Inflammatory macrophage (primary cell): ENCODE measurements at places on chromosomes 1 and 21.

GRCh38 chr1:5651027-5651410 lies 341.2 kb downstream of the NPHP4 start:
- no peak for DNase-seq

DNA sequence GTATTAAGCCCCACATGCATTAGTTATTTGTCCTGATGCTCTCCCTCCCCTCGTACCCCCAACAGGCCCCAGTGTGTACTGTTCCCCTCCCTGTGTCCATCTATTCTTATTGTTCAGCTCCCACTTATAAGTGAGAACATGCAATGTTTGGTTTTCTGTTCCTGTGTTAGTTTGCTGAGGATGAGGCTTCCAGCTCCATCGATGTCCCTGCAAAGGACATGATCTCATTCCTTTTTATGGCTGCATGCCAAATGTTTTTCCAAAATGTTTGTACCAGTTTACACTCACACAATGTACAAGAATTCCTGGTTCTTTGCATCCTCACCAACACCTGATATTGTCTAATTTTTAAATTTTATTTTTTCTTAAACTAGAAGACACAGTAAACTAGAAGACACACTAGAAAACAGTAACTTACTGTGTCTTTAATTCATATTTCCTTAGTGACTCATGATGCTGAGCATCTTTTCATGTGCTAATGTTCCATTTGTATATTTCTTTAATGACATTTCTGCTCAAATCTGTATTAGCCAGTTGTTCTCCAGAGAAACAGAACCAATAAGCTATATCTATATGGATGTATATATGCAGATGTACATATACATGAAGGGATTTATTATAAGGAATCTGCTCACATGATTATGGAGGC lies 19.4 kb upstream of the USP1 start:
- DNase-seq: no peak

GRCh38 chr21:31872452-31873274 lies at the start of gene HUNK:
TSS of gene HUNK (plus strand) at chr21:31873020. CDS start at chr21:31873675, 655 bp downstream.
- DNase-seq: no peak

- DNase-seq: no peak
These were observed 58.9 kb downstream of the PTPN14 start for GRCh38 chr1:214492401-214493075.

GRCh38 chr1:54919367-54920359 lies 32.7 kb upstream of the DHCR24 start:
- no peak for DNase-seq

DNA sequence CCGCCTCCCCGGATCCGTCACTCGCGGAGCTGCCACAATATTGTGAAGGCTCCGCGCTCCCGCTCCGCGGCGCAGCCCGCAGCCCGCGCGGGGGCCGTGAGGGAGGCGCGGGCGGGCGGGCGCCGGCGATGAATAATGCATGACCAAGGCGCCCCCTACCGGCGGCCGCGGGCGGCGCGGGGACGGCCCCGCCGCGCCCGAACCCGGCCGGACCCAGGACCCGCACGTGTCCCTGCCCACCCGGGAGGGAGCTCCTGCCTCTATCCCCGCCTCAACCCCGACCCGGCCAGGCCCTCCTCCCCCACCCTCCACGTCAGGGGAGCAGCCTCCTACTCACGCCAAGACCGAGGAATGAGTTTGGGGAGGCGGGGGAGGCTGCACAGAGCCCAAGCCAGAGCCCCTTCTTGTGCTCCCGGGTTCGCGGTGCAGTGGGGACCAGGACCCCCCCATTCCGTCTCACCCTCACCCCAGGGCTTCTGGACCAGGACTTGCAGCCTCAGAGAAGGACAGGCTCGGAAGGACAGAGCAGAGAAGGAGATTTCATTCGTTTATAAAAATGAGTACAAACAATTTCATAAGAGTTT lies 70.8 kb upstream of the CASZ1 start:
- DNase-seq: peak; percentile 35

- no peak for DNase-seq
These were observed 37.8 kb upstream of the BMP8A start for GRCh38 chr1:39453603-39454002.

GRCh38 chr1:40316595-40317393 lies at the start of gene COL9A2:
TSS of gene COL9A2 (minus strand) at chr1:40317286. CDS start at chr1:40317197, 89 bp downstream.
- peak; percentile 11 for DNase-seq

- DNase-seq: peak; percentile 84
These were observed 37.9 kb upstream of the MGST3 start for GRCh38 chr1:165592945-165593823.

DNA sequence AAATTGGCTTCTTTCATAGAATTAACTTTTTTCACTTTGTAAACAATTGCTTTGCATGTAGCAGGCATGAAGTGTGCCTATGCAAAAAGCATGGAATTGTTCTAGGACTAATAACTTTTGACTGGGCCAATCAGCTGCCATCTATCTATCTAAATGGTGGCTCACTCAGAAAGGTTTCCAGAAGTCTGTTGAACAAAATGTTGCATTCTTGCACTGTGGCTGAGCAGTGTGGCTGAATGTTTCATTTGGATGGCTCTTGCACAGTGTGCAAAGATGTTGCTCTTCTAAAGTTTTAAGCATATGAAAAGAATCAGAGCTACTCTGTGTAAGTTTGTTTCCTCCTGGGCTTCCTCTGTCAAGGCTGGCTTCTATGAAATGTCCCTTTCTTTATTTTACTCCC lies 213.5 kb downstream of the KCTD3 start:
- no peak for DNase-seq

DNA sequence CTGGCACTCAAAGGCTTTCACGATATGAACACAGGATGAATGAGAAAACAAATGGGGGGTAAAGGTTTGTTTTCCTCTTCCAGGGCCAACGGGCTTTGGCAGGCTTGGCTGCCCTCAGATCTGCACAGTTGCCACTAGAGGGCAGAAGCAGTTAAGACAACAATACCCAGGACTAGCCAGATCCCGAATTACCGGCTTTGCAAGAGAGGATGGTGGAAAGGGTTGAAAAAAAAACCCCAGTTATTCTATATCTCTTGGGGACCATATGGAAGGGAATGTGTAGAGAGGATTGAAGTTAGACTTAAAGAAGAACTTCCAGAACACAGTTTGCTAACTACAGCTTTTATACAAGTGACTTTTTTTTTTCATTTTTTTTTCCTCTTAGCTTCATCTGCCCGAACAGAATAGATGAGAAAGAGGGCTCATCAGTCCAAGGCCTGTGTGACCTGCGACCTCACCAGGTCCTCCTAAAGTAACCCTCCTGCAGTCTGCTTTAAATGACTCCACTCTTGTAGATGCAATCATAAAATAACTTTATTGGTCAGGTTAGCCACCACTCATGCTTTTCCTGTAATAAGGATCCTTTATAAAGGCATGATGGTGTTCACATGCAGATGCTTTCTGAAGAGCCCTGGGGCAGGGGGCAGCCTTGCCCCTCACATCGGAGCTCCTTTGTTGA lies 10.7 kb downstream of the FMOD start:
- DNase-seq: peak; percentile 69

DNA sequence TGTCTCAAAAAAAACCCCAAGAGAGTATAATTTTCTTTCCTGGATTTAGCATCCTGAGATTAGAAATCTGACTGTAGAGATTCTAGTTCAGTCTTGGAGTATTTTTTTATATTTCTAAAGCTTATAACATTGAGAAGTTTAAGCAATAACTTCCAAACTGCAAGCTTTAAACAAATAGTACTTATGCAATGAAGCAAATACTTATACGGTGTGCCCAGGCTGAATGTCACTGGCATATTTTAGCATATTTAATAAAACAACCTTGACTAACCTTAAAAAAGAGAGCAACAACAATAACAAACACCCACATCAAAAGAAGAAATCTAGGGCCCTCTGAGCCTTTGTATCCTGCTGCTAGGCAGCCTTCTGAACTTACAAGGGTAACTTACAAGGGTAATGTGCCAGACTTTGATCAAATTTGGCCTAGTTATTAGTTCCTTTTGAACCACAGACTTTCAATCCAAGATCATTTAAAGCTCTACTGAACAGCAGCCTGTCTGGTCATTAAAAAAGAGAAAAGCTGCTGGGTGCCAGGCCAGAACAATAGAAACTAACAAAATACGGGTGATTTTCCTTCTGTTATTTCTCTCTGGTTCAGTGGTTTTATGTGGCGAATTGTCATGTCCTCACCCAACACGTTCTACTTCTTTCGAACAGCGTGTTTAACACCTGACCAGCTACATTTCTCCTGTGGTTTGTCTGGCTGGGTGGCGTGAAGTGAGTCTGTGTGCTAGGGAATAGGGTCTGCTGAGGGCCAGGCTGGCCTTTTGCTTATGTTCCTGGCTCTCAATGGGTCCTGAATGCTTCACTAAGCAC lies 16.2 kb downstream of the MTOR start:
- no peak for DNase-seq

GRCh38 chr21:28547766-28548165 lies 444.9 kb downstream of the LTN1 start:
- no peak for DNase-seq

DNA sequence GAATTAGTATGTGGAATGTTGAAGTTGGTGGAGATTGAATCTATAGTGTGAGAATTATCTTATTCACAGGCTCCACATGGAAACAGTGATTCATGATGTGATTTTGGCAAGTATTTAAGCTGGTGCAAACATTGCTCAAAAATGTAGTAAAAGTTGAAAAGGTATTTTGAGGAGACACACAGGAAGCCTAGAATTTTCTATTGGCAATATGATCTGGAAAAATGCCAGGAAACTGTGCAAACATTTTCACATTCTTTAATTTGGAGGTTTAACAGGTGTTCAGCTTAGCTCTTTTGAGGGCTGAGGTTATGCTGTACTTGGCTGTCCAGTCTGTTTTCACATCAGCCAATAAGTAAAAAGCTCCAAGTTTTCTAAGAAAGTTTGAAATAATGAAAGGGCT lies 327.3 kb downstream of the RWDD3 start:
- DNase-seq: no peak

DNA sequence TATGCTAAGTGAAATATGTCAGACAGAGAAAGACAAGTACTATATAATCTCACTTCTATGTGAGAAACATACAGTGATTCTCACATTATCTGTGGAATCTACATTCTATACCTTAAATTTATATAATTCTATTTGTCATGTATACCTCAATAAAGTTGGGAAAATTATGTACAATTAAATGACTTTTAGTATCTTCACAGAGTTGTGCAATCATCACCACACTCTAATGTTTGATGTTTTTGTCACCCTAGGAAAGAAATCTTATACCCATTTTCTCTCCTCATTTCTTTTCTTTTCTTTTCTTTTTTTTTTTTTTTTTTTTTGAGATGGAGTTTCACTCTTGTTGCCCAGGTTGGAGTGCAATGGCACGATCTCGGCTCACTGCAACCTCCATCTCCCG lies 37.0 kb upstream of the TINAGL1 start:
- DNase-seq: no peak

- DNase-seq: peak; percentile 39
These were observed 14.4 kb downstream of the LMNA start for GRCh38 chr1:156128654-156129597.

DNA sequence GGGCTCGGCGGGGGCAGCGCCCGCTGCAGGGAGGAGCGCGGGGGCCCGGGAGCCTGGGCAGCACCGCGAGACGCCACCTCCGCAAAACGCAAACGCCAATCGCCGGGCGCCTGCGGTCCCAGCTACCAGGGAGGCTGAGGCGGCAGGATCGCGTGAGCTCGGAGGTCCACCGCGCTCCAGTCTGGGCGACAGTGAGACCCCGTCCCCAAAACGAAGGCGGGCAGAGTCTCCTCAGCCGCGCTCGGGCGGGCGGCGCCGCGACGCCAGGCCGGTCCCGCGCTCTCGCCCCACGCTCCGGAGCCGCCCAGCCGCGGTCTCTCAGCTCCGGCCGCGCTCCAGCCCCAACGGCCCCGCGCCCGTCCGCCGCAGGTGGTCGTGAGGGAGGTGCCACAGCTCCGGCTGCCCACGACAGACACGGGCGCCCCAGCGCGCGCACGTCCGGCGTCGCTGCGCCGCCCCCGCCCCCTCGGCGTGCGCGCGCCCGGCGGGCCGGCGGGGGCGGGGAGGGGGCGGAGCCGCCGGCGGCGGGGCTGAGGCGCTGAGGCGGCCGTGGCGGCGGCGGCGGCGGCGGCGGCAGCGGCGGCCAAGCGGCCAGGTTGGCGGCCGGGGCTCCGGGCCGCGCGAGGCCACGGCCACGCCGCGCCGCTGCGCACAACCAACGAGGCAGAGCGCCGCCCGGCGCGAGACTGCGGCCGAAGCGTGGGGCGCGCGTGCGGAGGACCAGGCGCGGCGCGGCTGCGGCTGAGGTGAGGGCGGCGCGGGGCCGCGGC lies at the start of gene ADARB1:
Gene ADARB1 (plus strand): TSS at position 533 of the 770 bp plus-strand sequence. CDS start 97,077 bp downstream, outside the sequence.
- DNase-seq: peak; percentile 33

- peak; percentile 30 for DNase-seq
These were observed 114.7 kb downstream of the PBX1 start for GRCh38 chr1:164673584-164674214.

- no peak for DNase-seq
These were observed 24.7 kb downstream of the ZYG11A start for GRCh38 chr1:52867087-52867863.

- no peak for DNase-seq
These were observed 512.6 kb downstream of the MRPL39 start for GRCh38 chr21:25094695-25095094.

DNA sequence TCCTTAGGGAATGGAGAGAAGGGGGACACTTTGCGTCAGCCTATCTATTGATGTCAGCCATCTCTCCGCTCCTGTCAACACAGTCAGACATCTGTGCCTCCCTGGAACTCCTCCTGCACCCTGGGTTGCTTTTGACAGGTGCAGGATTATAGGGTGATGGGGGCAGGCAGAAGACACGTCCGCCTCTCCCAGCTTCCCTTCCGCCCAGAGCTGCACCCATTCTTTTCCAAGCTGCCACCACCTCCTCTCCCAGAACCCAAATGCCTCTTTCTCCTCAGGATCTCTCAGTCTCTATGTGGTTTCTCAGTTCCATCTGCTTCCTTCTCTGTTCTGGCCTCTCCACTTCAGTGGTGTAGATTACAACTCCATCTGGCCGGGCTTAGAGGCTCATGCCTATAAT lies 17.1 kb upstream of the KIF1B start:
- no peak for DNase-seq

- no peak for DNase-seq
These were observed 6.1 kb downstream of the C1orf21 start for GRCh38 chr1:184392779-184393522.
